Kidney epithelial cell (primary cell): ENCODE measurements at places on chromosomes 13 and 19. TPM values are rescaled to one million over a fixed set of nuclear protein-coding genes. Genes with fewer than 3 reads are reported as not detected.

DNA sequence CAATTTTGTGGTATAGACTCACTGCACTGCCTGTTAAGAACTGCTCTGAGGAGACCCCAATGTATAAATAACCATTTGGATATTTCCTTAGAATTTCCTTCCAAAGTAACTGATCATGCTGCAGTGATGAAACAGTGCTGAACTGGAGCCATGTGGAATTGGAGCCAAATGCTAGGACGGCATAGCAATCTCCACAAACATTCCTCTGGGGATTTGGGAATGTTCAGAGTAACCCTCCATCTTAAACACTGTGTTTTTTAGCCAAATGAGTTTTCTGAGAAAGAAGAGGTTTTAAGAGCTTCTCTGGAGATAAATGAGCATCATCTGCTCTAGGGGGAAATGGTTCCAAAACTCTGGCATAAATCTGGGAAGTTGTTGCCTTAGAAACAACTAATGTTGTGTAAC is 98.2 kb downstream of the OLFM4 start:
- no peak for DNase-seq

The CEACAM8 gene
- total RNA-seq, result not detected in 2 replicates

- no peak for DNase-seq
Measured at GRCh38 chr19:35375505-35376307, 4.8 kb downstream of the GPR42 start.

- DNase-seq, result no peak
Measured at GRCh38 chr19:19276851-19277250, 3.8 kb upstream of the TM6SF2 start.

GRCh38 chr13:62704875-62705274 is 1289.2 kb upstream of the PCDH20 start:
- no peak for DNase-seq

- DNase-seq, result peak; percentile 58
Measured at GRCh38 chr13:36158611-36159010, 27.4 kb upstream of the DCLK1 start.

DNA sequence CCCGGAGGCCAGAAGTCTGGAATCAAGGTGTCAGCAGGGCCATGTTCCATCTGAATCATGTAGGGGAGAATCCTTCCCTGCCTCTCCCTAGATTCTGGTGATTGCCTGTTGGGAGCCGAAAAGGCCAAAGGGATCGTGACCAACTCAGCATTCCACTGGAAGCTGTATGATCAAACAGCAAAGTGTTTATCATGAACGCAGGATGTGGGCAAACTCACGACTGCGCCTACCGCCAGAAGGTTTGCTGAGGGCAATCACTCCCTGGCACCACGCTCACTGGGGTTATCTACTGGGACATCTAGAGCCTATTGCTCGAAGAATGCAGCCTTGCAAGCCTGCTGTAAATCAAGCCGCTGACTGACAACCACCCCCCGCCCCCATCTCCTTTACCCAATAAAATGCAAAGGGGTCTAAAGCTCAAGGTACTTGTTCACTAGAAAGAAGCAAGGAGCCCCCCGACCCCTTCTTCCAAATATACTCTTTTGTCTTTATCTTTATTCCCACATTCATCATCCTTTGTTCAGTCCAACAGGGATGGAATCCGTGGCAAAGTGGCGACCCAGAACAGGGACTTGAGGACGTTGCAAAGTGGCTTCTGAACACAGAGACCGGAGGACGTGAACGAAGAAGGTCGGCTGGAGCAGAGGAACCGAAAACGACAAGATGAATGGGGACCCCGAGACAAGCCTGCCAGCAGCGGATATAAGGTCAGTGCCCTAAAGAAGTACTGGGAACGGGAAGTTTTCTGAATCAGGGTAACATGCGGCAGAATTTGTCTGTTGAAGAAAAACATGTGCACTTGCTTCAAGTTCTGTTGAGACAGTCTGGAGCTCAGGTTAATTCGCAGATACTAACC is 16.8 kb downstream of the CLEC4M start:
- no peak for DNase-seq

GRCh38 chr13:83547043-83547442 is 335.2 kb downstream of the SLITRK1 start:
- no peak for DNase-seq

The ZNF358 gene
- 67.4 and 76.1 TPM in 2 replicates for total RNA-seq

DNA sequence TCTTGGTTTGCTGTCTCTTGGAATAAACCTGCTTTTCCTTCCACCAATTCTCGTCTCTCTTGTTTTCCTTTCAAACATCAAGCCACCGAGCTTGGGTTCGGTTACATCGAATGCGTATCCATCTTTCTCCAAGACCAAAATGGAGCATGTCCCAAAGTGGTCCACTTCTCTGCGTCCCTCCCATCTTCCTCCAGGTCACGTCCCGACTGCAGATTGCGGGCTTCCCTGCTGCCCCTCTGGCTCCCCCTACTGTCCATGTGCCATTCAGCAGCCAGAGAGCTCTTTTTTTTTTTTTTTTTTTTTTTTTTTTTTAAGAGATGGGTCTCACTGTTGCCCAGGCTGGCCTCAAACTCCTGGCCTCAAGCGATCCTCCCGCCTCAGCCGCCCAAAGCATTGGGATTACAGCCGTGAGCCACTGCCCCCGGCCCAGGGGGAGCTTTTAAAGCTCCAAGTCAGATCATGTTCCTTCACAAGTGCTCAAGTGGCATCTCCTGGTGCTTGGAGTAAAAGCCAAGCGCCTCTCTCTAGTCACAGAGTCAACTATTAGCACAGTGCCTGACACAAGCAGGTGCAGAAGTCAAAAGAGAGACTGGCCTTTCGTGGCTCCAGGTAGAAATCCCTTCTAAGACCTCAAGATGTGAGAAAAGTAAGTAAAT is 10.0 kb downstream of the COL5A3 start:
- no peak for DNase-seq

- no peak for DNase-seq
Measured at GRCh38 chr19:31274251-31275067, 74.8 kb downstream of the TSHZ3 start.

DNA sequence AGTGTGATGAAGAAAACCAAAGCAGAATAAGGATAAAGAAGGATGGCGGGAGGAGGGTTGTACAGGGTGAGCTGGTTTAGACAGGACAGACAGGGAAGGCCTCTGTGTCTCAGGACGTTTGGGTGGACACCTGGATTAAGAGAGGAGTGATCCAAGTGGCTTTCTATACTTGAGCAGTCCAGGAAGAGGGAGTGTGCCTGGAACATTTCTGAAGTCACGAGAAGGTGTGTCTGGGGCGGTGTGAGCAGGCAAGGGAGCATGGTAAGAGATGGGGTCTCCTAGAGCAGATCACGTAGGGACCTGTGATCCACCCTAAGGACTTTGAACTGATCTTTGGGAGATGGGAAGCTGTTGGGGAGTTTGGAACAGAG is 15.4 kb upstream of the STK24 start:
- no peak for DNase-seq

The CYP4F3 gene
- total RNA-seq, result not detected in 2 replicates

The SOX1 gene
- total RNA-seq, result not detected in 2 replicates

DNA sequence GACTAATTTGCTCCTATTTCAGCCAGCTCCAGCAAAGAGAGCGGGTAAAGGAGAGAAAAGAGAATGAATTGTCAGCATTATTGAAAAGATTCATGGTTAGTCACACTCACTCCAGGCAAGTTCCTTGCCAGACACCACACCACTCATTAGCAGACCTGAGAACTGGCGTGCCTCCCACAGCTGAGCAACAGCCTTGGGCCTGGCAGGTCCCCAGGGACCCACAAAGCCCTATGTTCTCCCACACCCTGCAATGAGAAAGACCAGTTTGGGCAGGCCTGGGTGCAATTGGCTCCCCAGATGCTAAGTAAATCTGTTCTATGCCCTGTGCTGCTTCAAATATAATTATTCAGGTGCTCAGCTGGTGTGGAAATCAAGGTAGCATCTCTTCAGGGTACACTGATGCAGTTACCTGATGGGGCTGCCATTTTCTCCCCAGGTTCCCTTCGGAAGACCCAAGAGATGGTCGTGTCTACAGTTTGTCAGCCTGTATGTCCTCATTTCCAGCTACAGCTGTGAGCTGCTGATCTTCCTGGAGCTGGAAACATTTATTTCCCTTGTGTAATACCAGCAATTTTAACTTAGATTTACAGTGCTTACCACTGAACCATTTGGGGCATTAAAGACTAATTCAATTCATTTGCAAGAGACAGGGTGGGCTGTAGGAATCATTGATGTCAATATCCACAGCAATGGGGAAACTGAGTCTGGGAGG is 405.0 kb downstream of the COG6 start:
- no peak for DNase-seq

GRCh38 chr19:32406161-32407003 is 812 bp downstream of the DPY19L3 start:
- DNase-seq, result no peak

GRCh38 chr19:1417145-1417544 is 9.8 kb downstream of the DAZAP1 start:
- no peak for DNase-seq

- no peak for DNase-seq
Measured at GRCh38 chr19:48639483-48640375, 2.5 kb upstream of the DBP start.

DNA sequence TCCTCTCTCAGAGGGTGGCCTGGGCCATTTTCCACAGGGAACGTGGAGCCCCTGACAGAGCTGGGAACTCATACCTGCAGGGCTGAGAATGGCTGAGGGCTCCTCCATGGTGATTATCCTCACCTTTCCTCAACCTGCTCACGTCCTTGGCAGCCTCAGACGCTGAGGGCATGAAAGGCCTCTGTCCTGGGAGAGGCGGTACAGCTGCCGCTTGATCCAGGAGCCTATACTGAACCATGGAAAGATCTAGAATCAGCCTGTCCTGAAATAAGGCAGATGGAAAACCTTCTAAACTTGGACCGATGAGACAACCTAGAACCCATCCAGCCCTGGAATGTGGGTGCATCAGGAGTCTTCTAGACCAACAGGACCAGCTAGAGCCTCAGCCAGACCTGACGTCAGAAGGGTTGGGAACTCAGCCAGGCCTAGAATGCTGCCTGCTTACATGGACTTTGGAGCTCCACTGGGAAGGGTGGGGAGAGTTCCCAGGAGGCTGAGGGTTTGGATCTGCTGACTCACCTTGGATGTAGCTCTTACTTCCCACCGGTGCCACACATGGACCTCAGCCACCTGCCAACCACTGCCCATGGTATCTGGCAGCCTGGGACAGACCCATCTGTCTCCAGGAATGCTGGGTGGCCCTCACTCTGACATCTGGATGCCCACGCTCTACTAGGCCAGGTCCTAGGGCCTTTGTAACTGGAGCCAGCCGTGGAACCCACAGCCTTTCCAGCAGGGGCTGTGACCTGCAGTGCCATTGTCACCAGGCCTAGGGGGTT is 7.5 kb downstream of the KCTD15 start:
- DNase-seq, result no peak

The LILRB1 gene
- not detected in 2 replicates for total RNA-seq

The HRC gene
- total RNA-seq, result not detected in 2 replicates

The GPR12 gene
- not detected in 2 replicates for total RNA-seq

GRCh38 chr13:28147495-28147894 is 9.2 kb downstream of the PAN3 start:
- DNase-seq, result no peak

DNA sequence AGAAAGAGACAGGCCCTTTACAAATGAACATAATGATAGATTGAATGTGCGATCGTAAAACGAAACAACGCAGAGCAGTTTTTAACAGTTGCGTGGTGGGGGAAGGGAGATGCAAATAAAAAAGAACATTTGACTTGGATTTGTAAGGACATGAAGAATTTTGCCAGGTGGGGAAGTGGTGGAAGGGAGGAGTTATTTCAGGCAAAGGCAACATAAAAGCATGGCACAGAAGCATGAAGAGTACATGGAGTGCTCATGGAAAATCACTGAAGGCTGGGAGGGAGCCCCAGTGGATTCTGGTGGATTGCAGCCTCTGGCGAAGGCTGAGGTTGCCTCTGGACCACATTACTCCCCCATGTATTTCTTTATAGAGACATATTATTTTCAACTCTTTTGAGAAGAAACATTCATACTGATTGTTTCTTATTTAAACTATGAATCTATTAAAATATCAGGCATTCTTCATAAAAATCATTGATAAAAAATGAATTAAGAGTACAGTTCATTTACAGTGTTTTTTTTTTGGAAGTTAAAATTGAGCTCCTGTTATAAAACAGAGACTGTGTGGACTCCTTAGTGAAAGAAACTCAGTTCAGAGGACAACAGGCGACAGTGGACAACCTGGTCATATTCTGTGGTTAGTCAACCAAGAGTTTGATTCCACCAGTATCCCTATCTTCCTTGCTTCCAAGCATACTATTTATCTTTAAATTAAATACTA is 57.5 kb downstream of the STARD13 start:
- DNase-seq, result no peak

The C19orf85 gene
- total RNA-seq, result not detected in 2 replicates

DNA sequence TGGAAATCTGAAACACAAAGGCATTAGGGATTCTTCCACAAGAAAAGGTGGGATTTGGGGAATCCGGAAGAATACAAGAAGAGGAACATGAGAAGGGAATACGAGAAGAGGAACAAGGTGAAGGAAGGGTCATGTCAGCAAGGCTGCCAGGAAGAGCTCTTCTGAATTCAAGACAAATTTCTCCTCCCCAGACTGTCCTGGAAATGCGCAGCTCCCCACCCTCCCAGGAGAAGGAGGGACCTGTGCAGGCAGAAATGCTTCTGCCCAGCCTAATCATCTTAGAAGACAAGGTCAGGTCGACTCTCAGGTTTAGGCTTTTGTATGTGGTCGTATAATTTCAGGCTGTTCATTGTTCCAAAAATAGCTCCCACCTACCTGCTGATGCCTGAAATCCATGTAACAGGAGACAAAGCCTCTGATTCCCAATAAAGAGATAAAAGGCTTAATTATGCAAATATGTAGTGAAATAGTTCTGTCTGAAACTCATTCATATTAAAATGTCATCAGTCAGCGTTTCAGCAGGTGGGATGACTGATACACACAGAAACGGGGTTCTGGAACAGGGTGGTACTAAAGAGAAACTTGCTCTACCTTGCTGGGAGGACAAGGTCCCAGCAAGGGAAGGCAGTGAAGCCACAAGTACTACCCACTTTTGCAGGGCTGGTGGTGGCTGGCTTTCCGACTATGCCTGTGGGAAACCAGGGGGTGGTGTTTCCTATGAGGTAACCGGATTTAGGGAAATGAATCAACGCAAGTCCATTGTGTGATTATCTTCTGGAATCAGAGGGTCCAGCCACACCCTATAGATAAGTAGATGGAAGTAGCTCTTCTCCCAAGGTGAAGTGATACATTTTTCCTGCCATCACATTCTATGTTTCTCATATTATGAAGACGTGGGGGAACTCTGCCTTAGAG is 76.1 kb downstream of the KL start:
- no peak for DNase-seq

The SULT2A1 gene
- not detected in 2 replicates for total RNA-seq

The RPL36 gene
- 1,562 and 1,717 TPM in 2 replicates for total RNA-seq

DNA sequence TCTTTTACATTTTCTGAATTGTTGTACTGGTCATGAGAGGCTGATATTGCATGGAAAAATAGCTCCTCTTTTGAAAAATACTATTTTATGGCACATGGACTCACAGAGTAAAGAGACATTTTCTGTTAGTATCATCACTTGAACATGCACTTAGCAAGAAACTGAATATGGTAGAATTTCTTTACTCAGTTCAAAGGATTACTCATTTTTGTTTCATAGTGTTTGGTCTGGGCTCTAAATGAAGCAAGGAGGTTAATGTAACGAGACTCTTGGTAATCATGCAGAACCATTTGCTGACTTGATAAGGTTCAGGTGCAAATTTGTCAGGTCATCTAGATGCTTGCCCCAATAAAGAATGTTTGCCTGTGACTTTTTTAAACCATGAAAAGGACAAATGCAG is 63.2 kb downstream of the GPC6 start:
- DNase-seq, result no peak

The SLC25A41 gene
- not detected in 2 replicates for total RNA-seq
